ENCODE measurements at places on chromosomes 3 and 15.
A peak's percentile ranks its signal among the peaks of the same experiment; 100 is the strongest.

DNA sequence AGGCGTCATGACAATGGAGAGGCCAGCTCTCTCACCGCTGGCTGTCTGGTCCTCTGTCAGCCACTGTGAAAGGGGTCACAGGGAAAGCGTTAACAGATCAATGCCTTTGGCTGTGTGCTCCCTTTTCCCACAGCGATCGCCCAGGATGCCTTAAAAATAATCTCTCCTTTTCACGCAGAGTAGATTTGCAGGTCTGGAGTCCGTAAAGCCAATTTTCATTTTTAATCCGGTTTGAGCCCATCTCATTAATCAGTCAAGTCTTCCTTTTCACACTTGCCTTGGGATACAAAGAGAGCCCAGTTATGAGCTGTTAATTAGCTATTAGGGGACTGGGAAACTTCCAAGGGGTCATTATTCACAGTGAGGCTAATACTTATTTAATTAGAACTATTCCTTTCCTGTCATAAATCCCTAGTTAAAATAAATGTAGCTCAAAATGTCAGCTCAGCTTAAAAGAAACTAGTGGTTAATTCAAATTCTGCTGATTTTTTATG is 104.3 kb upstream of the RASGRP1 start:
- peak; percentile 63 for DNase-seq

DNA sequence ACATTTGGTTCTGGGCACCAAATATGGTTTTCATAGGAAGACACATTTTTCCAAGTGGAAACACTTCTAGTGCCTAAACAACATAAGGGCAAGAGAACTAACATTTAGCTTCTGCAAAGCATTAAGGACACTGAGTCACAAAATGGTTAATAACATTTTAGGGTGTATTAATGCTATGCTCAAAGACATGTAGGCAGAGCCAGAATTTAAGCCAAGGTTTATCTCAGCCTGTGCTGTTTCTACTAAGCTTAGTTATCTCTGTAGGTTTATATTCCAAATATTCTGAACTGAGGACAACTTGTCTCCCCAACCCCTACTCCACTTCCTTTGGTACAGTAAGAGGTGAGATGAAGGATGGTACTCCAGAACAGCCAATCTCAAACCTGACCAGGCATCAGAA is 54.1 kb upstream of the AKAP13 start:
- no peak for DNase-seq

GRCh38 chr3:67377299-67377698 is 277.1 kb downstream of the SUCLG2 start:
- no peak for DNase-seq

GRCh38 chr3:49841126-49841696 is 15.2 kb downstream of the TRAIP start:
- DNase-seq: peak; percentile 45

DNA sequence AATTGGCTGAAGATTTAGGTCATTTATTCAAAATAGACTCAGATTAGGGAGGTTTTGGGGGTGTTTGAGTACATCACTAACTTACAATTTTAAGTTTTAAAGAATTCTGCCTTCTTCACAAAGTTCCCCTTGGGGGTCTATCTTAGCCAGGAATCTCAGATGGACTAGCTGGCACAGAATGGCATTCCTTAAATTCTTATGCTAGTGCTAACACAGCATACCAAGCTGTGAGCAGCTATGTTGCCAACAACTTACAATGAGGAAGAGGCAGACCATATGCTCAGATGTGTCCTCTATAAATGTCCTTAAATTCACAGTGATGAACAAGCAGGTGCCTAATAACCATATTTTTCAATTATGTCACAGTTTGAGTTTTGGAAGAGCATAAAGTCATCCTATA is 60.9 kb upstream of the NPHP3 start:
- peak; percentile 26 for DNase-seq

- DNase-seq: no peak
Observed at GRCh38 chr3:133188996-133189395, 150.8 kb downstream of the TMEM108 start.

DNA sequence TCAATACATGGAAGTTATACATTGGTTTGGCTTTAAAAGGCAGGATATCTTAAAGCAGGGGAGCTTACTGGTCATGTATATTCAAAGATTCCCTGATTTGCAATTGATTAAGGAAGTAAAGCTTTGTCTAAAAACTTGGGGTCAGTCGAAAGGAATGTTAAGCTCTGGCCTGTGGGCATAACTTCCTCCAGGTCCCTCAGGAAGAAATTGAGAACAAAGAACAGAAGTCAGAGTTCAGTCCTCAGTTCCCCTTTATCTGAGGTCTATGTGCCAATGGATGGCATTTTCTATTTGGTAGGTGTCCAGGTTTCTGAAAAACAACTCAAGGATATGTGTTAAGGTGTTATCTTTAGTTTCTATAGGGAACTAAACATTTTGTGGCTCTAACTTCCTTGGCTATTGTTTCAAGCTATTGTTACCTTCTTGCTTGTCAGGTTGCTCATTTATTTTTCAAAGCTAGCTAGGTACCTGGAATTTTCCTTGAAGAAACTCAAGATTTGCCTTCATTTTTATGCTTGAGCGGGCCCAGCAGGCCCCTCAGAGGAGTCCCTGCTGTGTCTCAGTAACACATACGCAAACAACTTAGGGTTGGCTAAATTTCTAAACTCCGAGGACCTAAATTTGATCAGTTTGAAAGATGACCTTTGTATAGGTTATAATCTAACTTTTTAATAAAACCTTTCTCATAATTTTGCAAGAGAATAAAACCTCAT is 135.0 kb upstream of the UBE2E2 start:
- peak; percentile 36 for DNase-seq

- no peak for DNase-seq
Observed at GRCh38 chr3:4895838-4896237, 83.4 kb upstream of the BHLHE40 start.

DNA sequence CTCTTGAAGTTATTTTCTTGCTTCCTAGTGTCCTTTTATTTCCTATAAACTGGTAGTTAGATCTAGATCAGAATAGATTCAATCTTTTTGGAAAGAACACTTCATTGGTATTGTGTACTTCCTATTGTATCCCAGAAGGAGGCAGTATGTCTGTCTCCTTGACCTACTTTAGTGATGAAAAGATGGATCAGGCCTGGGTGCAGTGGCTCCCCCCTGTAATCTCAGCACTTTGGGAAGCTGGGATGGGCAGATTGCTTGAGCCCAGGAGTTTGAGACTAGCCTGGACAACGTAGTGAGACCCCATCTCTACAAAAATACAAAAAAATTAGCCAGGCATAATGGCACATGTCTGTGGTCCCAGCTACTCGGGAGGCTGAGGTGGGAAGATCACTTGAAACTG is 12.0 kb downstream of the BSN start:
- DNase-seq: no peak

GRCh38 chr3:187738331-187739093 is 6.8 kb downstream of the BCL6 start:
- peak; percentile 95 for DNase-seq

DNA sequence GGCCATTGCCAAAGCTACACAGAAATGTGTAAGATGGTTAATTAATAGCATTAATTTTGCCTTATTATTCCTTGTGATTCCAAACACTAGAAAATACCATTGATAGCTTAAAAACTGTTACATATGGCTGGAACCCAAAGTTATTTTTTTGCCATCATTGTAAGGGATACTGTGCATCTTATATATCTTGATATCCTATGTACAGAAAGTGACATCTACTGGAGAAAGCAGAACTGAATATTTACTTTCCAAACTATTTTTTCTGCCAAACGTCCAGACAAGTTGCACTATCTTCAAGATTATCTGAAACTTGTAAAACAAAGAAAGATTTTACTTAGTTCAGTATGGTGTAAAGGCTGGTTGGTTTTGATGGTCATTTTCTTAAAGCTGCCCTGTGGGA is 33.3 kb upstream of the MEIS2 start:
- no peak for DNase-seq

DNA sequence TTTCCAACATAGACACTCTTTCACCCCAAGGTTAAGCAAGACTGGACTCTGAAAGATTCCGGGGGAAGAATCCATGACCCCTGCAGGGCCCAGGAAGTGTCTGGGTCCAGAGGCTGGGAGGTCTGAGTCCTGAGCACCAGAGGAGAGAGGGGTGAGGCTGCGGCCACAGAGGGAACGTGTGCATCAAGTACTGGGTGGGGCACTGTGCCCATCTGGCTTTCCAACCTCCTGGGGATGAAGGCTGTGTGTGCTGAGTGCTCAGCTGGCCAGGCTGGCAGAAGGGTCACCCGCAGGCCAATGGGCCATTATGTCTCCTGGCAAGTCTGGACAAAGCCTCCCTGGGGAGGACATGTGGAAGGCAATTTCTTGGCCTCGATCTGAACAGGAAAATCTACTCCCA is 3.3 kb downstream of the CHRNA3 start:
- no peak for DNase-seq

GRCh38 chr3:115072265-115073021 is 74.6 kb downstream of the ZBTB20 start:
- DNase-seq: no peak

DNA sequence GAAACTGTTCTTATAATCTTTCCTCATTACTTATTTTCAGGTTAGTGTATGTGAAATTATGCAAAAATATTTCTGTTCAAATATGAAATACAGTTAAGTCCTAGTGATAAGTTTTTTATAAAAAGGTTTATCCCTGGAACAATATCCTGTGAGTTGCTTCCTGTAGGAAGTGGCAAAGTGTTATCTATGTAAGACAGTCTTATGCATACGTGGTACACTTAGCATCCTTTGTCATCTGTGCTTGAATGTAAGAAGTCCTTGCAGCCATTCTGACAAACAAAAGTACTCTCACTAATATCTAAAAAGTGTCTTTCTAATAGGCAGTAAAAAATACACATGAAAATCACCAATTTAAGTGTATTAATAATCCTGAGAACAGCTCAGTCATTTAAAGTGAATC is 372.5 kb upstream of the BCHE start:
- DNase-seq: no peak

- no peak for DNase-seq
Observed at GRCh38 chr3:78052746-78053145, 1012.8 kb downstream of the ROBO2 start.

- no peak for DNase-seq
Observed at GRCh38 chr3:87798567-87798947, 260.2 kb downstream of the CGGBP1 start.

DNA sequence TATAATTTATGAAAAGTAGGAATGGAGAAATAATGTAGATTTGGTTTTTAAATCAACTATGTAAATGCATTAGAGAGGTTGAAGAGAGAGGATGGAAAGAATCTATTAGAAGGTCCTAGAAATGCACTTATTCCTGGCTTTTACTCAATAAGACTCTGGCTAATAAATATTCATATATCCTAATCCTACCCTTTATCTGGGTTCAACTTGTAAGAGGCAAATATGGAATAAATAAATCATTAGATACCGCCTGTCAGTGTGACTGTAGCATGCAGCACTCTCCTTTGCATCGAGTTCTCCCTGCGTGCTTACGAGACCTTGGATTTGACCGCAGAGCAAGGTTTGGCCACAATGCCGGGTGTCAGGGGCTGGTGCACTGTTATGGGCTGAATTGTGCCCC is 1156.5 kb downstream of the ROBO1 start:
- no peak for DNase-seq

DNA sequence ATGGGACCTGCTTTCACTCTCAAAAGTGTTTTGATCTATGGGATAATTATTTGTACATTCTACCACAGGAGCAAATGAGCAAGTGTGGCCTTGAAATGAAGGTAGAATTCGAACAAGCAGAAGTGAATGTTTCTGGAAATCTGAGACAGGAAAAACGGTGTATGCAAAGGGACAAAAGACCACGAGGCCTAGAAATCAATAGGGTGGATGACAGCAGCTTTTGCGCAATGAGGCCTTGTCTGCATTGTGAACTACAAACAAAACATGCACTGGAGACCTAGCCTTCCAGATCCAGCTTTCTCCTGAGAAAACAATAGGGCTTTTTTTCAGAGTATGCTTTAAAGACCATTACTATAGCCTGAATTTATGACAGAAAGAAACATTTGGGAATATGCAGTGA is 1137.0 kb downstream of the ROBO2 start:
- no peak for DNase-seq

- DNase-seq: peak; percentile 12
Observed at GRCh38 chr3:42210726-42211125, 55.3 kb downstream of the CCK start.

GRCh38 chr3:77718311-77718710 is 678.4 kb downstream of the ROBO2 start:
- DNase-seq: no peak

GRCh38 chr15:89760303-89761008 is 9.4 kb upstream of the MESP1 start:
- peak; percentile 82 for DNase-seq

DNA sequence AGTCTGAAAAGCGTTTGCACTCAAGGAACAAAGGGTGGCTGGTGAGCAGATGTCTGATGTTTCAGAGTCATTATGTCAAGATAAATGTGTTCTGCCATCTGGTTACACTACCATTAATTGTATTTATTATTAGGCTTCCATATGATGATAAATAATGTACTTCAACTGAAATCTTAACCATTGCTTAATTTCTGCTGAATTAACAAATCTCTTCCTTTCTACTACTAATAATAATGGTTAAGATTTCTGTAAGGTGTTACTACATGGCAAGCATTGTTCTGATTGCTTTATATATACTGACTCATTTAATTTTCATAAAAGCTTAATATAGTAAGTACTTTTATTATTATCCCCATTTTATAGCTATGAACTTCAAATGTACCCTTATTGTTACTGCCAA is 68.4 kb upstream of the GALNT15 start:
- DNase-seq: no peak

GRCh38 chr15:88388686-88389085 is 78.5 kb downstream of the MRPL46 start:
- DNase-seq: peak; percentile 58

- no peak for DNase-seq
Observed at GRCh38 chr3:174431717-174432116, 427.4 kb upstream of the NAALADL2 start.

- peak; percentile 56 for DNase-seq
Observed at GRCh38 chr15:85752124-85752475, 42.6 kb downstream of the KLHL25 start.

DNA sequence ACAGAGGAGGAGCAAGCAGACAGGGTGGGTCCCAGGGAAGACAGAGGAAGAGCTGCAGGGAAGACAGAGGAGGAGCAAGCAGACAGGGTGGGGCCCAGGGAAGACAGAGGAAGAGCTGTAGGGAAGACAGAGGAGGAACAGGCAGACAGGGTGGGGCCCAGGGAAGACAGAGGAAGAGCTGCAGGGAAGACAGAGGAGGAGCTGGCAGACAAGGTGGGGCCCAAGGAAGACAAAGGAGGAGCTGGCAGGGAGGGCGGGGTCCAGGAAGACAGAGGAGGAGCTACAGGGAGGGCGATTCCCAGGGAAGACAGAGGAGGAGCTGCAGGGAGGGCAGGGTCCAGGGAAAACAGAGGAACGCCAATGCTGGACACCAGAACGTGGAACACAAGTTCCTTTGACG is 66.5 kb downstream of the PLXNA1 start:
- no peak for DNase-seq

DNA sequence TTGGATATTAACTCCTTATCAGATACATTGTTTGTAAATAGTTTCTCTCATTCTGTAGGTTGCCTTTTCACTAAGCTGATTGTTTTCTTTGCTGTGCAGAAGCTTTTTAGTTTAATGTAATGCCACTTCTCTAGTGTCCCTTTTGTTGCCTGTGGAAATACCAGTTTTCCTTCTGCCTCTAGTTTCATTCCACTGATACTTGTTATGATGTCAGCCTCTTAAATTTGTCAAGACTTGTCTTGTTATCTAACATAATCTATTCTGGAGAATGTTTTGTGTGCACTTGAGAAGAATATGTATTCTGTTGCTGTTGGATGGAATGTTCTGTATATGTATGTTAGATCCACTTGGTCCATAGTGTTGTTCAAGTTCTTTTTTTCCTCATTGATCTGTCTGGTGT is 18.0 kb upstream of the CEP152 start:
- no peak for DNase-seq

GRCh38 chr3:77040926-77041722 is 1.2 kb downstream of the ROBO2 start:
- DNase-seq: peak; percentile 17

All from neural progenitor cell (in vitro differentiated cells).